CD4-positive, alpha-beta T cell treated with Interleukin-12 subunit alpha and Interleukin-12 subunit beta, for 1 hour (primary cell): ENCODE measurements at places on chromosomes 7 and 10.

DNA sequence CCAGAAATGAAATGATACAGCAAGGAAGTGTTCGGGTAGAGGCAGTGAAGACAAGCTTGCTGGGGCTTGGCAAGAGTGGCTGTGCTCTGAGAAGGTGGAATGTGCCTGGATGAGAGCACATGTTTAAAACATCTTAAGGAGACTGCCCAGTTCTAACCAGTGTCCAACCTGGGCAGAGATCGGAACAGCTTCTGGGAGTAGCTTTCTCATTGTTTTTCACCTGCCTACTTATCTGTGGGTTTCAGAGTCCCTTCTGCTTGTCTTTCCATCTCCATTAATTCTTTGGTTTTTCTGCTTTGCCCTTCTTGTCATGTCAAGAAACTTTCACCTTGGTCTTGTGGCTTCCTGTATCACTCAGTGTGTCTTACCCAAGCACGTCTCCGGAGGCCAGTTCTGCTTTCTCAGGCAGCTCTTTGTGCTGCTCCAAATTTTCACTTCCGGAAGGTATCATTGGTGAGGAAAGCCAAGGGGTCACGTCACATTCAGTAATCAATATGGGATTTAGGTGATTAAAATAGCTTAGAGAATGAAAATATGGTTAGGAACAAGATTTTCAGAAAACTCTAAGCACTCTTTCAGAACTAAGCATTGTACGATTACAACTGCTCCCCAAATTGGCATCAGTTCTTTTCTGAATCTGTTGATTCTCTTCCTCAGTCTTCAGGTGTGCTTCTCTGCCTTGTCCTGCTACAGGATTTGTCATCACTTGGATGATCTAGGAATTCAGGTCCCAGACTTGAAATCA is 5.5 kb upstream of the LAMB4 start:
- DNase-seq = peak; percentile 15

DNA sequence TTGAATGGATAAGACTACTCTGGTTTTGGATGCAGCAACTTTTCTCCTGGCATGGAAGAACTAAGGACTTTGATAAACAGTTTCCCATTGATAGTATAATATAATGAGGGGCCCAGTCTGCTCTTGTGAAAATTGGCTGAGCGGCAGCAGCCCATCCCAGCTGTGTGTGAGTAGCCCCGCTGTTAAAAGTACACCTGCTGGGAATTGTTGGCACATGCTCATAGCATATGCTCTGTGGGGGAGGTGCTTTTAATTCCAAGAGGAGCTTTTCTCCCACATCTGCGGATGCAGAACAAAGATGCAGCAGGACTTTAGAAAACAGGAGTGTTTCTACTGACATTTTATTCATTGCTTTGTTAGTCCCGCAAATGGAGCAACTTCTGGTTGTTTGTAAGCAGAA is 19.0 kb downstream of the SRI start:
- DNase-seq = no peak

- no peak for DNase-seq
Observed at GRCh38 chr7:5625938-5626337, 155.5 kb downstream of the RNF216 start.

DNA sequence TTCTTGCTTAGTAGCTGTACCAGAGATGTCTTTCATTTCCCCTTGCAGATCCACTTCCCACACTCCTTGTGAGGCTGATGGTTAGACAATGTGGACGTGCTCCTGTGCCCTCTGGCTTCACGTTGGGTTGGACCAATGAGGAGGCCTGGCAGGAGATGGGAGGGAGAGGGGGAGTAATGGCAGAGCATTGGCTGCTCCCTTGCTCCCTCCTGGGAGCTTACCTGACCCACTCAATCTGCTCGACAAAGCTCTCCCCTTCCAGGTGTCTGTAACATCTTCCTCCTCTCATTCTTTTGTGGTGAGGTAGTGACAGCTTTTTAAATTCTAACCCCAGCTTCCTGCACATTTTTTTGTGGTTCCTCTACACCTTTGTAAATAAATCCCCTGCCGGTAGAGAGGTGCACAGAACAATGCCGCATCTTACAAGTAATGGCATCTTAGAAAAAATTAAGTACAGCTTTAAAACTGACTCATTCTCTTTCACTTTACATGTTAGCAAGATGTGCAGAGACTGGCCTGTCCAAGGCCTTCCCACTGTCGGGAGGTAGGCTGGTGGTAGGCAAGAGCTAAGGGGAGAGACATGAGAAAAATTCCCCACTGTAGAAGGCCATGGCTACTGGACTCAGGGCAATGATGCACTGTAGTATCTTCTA is 134.3 kb downstream of the HTR7 start:
- DNase-seq = no peak

- DNase-seq = no peak
Observed at GRCh38 chr10:25934621-25935139, 651 bp downstream of the MYO3A start.

DNA sequence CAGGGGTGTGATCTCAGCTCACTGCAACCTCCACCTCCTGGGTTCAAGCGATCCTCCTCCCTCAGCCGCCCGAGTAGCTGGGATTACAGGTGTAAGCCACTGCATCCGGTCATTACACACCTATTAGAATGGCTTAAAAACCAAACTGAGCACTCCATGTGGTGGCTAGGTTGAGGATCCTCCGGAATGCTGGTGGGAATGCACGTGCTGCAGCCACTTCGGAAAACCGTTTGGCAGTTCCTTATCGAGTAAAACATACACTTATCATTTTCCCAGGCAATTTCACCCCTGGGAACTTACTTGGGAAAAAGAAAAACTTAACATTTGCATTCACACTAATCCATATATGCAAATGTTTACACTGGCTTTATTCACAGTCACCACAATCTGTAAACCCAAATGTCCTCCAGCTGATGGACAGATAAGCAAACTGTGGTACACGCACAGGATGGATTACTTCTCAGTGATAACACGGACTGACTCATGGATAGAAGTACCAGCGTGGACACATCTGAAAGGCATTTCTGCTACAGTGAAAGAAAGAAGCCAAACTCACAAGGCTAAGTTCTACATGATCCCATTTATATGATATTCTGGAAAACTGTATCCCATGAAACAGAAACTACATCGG is 20.4 kb downstream of the RFC2 start:
- DNase-seq = no peak

DNA sequence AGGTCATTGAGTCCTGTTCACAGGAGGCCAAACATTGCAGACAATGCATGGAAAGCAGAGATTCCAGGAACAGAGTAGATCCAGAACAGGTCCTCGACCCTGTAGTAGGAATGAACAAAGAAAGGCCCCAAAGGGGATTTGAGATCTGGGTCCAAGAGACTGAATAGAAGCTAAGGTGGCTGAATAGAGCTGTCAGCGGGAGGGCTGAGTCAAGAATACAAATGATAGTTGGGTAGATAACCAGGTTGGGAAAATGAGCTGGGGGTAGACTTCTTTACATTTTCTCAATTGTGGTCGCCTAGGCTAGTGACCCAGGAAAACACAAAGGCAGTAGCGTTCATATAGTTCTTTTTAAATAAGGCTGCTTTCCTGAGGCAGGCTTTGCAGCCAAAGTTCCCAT is 103.4 kb upstream of the ELMO1 start:
- no peak for DNase-seq

DNA sequence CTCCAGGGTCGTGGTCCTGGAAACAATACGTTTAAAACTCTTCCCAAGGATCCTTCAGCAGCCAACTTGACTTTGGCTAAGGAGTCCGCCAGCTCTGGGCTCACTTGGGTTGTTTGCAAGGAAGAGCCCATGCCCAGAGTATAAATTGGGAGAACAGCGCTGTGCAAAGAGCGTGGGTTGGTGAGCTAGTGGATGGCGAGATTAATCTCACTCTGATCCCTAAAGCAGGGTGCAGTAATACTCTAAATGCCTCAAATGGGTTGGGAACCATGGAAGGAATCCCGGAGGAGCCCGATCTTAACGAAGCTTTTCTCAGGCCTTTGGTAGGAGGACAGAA is 495 bp upstream of the SDHAF3 start:
- DNase-seq = no peak

- no peak for DNase-seq
Observed at GRCh38 chr7:54885285-54885684, 126.3 kb upstream of the SEC61G start.

DNA sequence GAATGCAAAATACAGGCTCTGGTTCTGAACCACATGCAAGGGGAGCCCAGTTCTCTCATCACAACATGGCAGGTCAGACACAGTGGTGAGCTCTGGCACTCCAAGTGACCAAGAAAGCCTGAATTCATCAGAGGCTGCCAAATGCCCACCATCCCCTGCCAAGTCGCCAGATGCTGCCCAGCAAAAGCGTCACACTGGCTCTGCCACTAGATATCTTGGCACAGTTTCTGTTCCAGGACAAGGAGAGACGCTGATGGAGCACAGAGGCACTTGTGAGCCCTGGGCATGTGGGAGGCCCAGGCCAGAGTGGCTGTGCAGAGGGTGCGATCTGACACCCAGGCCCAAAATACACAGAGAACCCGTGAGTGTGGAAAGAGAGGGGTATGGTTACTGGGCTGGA is 57.8 kb downstream of the GAD2 start:
- no peak for DNase-seq

DNA sequence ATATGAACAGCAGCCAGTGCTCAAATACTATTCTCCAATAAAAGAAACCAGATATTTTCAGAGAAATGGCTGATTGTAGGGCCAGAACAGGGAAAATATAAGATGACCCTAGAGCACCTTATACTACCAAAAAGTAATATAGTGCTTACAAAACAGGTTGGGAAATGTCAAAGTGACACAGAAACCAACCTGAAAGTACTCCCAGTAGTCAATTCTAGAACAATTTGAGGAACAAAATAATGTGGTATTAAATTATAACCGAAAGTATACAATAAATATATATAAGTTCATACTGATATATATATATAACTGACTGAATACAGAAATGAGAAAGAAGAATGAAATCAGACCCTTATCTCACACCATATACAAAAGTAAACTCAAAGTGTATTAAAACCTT is 657.2 kb upstream of the PHF14 start:
- DNase-seq = no peak

GRCh38 chr7:82029236-82029913 is 259.5 kb upstream of the HGF start:
- no peak for DNase-seq

- no peak for DNase-seq
Observed at GRCh38 chr7:94375691-94376090, 19.0 kb upstream of the COL1A2 start.

DNA sequence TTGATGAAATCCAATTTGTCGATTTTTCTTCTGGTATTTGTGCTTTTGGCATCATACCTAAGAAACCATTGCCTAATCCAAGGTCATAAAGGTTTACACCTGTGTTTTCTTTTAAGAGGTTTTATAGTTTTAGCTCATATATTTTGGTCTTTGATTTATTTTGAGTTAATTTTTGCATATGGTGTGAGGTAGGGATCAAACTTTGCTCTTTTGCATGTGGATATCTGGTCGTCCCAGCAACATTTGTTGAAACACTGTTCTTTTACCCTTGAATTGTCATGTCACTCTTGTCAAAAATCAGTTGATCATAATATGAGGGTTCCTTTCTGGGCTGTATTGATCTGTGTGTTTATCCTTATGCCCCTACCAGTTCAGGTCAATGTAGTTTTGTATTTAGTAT is 232.5 kb upstream of the SH2B2 start:
- DNase-seq = no peak

GRCh38 chr7:140451716-140452115 is 27.6 kb downstream of the MKRN1 start:
- DNase-seq = no peak

DNA sequence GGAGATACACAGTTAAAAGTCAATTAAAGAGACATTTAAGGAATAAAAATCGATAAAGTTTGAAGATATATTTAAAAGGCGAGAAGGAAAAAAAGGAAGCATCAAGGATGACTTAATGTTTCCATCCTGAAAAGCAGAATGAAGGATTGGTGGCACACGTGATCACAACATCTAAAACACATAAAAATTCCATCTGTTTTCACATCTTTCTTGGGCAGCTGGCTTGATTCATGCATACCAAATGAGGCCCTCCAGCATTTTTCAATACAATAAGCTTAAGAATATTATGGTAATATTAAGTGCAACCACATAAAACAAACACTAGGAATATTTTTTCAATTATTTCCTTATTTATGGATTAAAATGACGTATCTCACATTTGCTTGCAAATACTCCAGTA is 112.6 kb downstream of the TPK1 start:
- no peak for DNase-seq

DNA sequence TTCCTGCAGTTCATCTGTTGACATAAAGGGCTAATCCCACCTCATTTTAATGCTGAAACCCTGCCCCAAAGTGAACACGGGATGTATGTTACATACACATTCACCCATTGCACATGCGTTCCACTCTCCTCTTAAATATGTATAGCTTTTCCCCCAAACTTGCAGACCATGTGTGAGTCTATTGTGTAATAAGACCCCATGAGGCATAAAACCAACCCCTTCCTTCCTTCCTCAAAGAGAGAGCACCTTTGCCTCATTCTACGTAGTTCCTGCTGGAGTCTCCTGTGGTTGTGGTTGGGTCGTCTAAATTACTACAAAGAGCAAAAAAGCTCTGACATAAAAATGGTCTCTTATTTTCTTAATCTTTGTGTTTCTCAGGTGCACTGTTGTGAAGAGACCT is 345.7 kb upstream of the KLF6 start:
- peak; percentile 49 for DNase-seq

GRCh38 chr7:114293289-114294012 is 121.2 kb upstream of the FOXP2 start:
- DNase-seq = no peak

GRCh38 chr7:8817448-8818036 is 384.1 kb downstream of the NXPH1 start:
- DNase-seq = no peak

- no peak for DNase-seq
Observed at GRCh38 chr7:43761938-43762692, 3.6 kb downstream of the BLVRA start.

- DNase-seq = no peak
Observed at GRCh38 chr7:47046949-47047348, 535.0 kb downstream of the TNS3 start.

DNA sequence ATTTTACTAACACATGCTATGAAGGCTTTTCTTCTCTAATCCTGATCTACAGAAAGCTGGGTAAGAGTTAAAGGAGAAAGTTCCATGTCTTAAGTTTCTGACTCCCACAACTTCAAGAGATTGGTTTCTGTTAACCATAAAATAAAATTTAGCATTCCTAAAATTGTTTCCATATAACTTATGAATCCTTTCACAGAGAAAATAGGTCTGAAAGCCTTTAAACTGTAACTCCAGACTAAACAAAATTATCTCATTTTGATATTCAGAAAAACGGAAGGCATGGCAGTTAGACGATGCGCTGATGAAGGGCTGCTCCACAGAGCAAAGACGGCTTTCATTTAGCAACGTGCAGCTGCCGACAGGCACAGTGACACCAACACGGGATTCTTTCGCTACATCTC is 133.3 kb downstream of the SLC25A13 start:
- no peak for DNase-seq

DNA sequence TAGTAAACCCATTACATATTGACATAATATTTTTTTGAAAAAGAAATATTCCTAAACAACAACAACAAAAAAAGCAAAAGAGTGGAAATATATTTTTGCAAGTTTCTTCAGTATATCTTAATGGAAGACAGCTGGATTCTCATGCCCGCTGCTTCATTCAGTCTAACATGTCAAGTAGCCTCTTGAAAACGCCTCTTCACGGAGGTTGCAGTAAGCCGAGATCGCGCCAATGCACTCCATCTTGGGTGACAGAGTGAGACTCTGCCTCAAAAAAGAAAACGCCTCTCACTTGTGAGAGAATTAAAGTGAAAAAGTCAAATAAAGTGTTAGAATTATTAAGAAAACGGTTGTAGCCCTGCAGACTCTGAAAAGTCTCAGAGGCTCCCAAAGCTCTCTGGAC is 1.3 kb downstream of the CUTC start:
- no peak for DNase-seq

- DNase-seq = no peak
Observed at GRCh38 chr7:21959387-21959776, 13.7 kb upstream of the CDCA7L start.
